Right lobe of liver (tissue), 6 donors: ENCODE measurements at places on chromosomes 13 and 19. TPM values are rescaled to one million over a fixed set of nuclear protein-coding genes. Genes with fewer than 3 reads are reported as not detected.
A peak's percentile ranks its signal among the peaks of the same experiment; 100 is the strongest.

DNA sequence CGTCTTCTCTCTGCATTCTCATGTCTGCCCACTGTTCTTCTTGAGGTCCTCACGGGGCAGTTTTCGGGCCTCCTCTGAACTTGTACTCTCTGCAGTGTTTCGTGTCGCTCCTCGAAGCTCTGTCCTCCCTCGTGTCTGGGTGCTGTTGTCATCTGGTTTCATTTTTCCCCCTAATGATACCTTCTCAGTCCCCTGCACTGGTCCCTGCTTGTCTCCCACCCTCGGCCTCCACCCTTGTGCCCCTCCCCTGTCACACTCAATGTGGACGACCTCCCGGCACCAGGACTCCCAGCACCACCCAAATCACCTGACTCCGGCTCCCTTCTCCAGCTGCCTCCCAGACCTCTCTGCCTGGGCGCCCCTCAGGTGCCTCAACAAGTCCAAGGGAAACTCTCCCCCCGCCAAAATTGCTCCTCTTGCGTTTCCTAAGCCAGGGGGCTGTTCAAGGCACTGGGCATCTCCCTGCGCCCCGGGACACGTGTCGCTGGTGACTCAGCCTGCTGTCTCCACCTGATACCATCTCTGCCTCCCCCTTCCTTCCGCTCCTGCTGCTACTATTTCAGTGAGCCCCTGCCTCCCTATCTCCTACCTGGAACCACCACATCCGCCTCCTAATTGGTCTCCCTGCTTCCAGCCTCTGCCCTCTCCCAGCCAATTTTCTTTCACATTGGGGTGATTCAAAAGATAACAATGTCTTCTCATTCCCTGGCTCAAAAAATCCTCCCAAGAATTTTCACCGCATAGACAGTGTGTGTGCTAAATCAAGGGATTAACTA is 49.5 kb downstream of the RFX2 start:
- no peak for DNase-seq

DNA sequence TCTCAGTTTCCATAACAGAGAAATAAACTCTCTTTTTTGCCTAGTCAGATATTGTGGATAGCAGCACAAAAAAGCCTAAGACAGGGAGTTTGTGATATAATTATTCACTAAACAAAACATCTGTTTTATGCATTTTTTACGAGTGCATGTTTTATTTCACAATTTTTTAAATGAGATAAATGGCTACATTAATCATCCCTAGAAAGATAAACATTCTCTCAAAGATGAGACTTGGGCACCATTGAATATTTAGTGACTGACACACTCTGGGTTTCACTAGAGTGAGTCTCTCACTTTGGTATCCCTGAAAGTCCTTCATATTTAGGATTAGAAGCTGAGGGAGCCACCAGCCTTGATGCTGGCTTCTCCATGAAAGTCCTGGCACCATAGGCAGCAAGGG is 74.3 kb upstream of the LRCH1 start:
- no peak for DNase-seq

DNA sequence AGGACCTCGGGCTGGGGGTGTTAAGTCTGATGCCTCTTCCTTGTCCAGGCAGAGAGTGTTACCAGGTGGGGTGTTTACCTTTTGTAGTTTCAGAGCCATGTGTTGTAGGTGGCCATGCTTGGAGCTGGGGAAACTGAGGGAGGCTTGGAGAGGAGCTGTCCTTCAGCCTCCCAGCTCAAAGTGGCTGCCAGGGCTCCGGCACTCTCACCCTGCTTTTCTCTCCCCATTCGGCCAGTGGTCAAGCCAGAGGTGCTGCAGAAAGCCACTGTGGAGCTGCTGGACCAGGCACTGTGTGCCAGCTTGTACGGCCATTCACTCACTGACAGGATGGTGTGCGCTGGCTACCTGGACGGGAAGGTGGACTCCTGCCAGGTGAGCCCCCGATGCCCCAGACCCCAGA is 17.4 kb downstream of the TIMM13 start:
- no peak for DNase-seq

GRCh38 chr13:96992633-96993032 is 1.6 kb downstream of the OXGR1 start:
- no peak for DNase-seq

Gene EDNRB
- 33.9 TPM for total RNA-seq

DNA sequence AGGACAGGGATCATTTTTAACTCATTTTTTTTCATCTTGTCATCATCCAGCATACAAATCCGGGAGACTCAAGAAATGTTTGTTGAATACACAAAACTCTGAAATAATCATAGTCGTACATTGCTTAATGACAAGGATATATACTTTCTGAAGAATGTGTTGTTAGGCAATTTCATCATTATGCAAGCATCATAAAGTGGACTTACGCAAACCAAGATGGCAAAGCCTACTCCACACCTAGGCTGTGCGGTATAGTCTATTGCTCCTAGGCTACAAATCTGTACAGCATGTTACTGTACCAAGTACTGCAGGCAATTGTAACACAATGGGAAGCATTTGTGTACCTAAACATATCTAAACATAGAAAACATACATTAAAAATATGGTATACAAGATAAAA is 264.1 kb downstream of the TSHZ3 start:
- no peak for DNase-seq

GRCh38 chr19:1924320-1924961 is 16.5 kb upstream of the CSNK1G2 start:
- DNase-seq, result no peak

Gene ZNF564
- 4.3 TPM for total RNA-seq

DNA sequence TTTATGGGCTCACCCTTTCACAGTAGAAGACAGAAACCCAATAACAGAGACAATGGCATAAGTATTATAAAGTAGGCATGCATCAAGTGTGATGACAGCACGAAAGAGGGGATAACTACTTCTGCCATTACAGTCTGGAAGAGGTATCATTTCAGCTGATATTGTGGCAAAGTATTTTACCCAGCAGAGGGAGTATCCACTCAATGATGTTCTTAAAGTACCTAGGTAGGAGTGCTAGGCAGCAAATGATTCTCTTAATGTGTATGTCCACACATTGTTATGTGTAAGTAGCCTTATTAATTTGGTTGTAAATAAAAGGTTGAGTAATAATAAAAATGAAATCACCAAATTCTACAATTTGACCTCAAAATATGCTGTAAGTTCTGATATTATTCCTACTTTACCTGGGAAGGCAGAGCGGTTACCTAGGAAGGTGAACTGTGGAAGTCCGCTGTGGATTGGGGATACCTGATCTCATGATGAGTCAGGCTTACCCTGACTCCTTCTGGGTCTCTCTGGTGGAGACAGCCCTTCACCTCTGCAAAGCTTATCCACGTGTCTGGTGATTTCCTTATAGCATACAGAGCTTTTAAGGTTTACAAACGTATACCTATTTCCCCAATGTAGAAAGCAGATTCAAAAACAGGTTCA is 4.1 kb upstream of the UBAC2 start:
- DNase-seq, result no peak

GRCh38 chr13:70170689-70171088 is 62.4 kb upstream of the KLHL1 start:
- DNase-seq, result no peak

DNA sequence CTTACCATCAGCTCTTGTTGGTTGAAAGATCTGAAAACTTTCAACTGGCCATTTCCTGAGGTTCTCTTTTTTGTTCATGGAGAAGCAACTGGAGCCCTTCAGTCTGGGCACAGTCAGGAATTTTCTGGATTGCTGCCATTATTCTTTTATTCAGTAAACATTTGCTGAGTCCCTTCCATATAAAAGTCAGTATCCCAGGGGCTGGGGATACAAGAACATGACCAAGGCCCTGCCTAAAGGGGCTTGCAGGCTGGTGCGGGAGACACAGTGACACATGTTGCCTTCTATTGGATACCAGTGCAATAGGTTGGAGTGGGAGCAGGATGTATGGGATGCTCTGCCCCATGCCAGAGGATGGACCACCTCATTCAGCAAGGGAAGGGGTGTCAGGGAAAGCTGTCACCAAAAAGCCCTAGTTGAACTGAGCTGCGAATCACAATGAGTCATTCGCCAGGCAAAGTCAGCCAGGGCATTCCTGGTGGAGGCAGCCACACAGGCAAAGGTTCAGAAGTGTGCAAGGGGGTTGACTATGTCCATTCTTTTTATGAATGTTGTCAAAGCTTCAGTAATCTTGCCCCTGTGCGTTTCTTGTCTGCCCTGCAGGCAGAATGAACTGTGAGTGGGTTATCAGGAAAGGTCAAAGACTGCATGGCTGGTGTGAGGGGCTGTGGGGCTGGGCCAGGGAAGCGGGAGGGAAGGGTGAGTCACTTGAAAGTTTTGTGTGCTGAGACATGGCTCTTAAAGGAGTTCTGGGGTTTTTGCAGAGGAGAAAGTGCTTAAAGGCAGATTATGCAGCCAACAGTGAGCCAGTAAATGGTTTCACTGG is 395.9 kb downstream of the KCNRG start:
- no peak for DNase-seq

- no peak for DNase-seq
These were observed 17.9 kb downstream of the FBN3 start for GRCh38 chr19:8131517-8131916.

Gene INAFM1
- total RNA-seq, result 5.7 TPM

DNA sequence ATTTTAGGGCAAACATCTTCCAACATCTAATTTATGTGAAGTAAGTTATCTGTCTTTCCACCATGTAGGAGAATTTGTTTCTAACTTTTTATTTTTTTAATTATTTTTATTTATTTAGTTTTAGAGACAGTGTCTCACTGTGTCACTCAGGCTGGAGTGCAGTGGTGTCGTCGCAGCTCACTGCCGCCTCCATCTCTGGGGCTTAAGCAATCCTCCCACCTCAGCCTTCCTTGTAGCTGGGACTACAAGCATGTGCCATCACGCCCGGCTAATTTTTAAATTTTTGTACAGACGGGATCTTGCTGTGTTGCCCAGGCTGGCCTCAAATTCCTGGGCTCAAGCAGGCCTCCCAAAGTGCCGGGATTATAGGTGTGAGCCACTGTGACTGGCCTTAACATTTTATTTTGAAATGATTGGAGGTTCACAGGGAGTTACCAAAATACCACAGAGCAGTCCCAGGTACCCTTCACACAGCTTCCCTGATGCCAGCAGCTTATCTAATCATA is 58.8 kb downstream of the CELF5 start:
- DNase-seq, result no peak

Gene ZNF714
- 0.43 TPM for total RNA-seq

Gene ZNF324
- total RNA-seq, result 4.0 TPM

- peak; percentile 64 for DNase-seq
These were observed 22.5 kb downstream of the LGALS16 start for GRCh38 chr19:39677961-39678889.

Gene SLC7A9
- total RNA-seq, result 14.3 TPM

GRCh38 chr13:113916330-113916815 is 52.5 kb upstream of the GAS6 start:
- DNase-seq, result no peak

- no peak for DNase-seq
These were observed 18.9 kb upstream of the ZNRF4 start for GRCh38 chr19:5436106-5436947.

- DNase-seq, result no peak
These were observed 131.3 kb downstream of the KCTD15 start for GRCh38 chr19:33927789-33928457.

Gene IFNL3
- total RNA-seq, result not detected

Gene CRX
- not detected for total RNA-seq

Gene KLK12
- not detected for total RNA-seq

DNA sequence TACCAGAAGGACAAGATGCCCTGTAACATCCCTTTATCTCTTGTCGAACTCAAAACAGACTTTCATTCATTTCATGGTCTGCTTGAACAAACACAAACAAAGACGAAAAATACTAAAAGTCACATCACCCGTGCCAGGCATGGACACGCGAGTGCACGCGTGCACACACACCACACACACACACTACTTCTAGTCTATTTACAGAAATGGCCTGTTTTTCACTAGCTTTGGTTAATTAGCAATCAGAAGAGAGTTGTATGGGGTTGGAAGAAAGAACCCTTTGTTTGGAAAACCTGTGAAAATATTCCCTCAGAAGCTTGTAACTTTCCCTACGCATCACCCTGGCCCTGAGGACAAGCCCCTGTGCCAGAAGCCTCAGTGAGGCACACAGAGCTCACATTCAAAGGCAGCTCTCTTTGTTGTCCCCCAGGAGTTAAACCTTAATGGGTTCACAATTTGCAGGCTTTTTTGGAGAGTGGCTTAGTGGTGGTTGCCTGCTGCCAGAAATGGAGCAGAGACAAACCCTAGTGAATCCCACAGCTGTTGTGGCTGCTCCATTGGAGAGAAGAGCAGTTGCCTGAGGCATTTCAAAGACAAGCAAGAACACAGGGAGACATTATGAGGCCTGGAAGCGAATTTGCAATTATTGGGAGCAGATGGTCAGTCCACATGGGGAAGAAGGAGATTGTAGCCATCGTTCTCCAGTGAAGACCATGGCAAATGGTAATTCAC is 55.9 kb downstream of the STARD13 start:
- DNase-seq, result no peak

DNA sequence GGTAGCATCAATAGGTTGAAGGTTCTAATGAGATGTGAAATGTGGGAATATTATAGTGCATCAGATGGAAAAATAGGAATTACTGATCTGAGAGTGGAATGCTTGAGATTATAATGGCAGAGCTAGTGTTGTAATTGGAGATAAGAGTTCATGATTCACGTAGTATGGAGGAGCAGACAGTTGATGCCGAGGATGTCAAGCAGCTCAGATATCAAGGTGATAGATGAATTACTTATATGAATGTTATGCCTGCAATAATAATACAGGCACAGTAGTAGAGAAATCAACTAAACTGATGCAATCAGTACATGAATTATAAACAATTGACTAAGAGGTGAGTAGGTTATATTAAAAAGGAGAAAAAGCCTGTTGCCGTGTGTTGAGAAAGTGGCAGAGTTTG is 793.2 kb upstream of the GPC6 start:
- no peak for DNase-seq

- DNase-seq, result no peak
These were observed 305.1 kb upstream of the SLC10A2 start for GRCh38 chr13:103371271-103371670.

- DNase-seq, result no peak
These were observed 4.4 kb downstream of the CCDC61 start for GRCh38 chr19:45999653-46000121.

Gene IRGC
- not detected for total RNA-seq

Gene ZNF71
- total RNA-seq, result 2.8 TPM

Gene ZFP36
- 28.3 TPM for total RNA-seq

GRCh38 chr13:89097994-89098393 is 1426.8 kb downstream of the SLITRK5 start:
- DNase-seq, result no peak

GRCh38 chr13:50370303-50370950 is 355.2 kb downstream of the KCNRG start:
- DNase-seq, result no peak

Gene UHRF1
- total RNA-seq, result 1.00 TPM

Gene NOVA2
- 0.68 TPM for total RNA-seq

Gene NACC1
- 29.9 TPM for total RNA-seq

DNA sequence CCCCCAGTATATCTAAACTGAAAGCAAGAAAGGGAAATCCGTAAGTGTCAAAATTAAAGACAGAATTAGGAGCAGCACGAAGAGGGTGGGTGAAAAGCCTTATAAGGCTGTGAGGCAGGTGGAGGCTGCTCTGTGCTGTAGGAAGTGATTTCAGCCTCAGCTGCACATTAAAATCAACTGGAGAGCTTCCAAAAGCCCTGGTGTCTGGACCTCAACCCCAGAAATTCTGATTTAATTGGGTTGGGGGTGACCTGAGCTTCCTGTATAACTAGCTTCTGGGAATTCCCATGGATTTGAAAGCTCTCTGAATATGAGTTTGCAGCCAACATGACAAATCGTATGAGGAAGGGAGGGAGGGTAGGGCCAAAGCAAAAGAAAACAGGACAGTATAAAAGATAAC is 242.4 kb upstream of the TMTC4 start:
- DNase-seq, result no peak

GRCh38 chr13:41895478-41895877 is 65.4 kb downstream of the VWA8 start:
- DNase-seq, result no peak

GRCh38 chr13:59178344-59178743 is 985.4 kb downstream of the DIAPH3 start:
- no peak for DNase-seq
